ENCODE measurements at places on chromosomes 3 and 15.

DNA sequence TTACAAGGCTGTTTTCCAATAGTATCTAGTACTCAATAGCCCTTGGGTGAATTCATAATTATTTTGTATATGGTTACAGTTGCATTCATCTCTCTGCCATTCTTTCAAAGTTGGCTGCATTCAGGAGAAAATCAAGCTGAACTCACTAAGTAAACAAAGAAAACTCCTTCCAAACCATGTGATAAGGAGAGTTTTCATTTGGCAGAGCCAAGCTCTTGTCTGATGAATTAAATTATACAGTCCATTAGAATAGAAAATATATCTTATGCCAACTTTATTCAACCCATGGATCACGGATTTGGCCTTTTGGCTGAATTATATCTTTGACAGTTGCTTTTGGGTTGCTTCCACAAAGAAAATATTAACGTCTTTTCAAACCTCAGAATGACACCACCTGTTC is 272.3 kb upstream of the ROBO1 start:
- DNase-seq = no peak

DNA sequence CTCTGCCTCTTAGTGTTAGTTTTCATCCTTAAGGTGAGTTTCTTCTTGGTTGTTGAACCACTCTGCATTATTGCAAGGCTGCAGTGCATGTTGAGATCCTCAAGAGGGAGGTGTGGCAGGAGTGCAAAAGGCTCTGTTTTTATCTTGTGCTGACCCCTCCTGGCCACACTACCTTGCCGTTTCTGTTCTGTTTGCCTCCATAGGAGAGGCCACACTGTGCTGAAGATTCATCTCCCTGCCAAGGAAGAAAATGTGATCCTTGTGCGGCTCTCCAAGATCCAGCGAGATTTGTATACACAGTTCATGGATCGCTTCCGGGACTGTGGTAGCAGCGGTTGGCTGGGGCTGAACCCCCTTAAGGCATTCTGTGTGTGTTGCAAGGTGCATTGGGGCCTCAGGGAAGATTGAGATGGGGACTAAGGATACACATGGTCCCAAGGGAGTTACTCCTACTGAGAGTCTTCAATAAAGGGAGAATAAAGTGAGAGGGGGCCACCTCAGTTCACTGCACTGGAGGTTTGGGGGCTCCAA is 33.0 kb upstream of the TEX264 start:
- DNase-seq = peak; percentile 4

GRCh38 chr3:27721717-27722564 is at the start of gene EOMES:
Gene EOMES (minus strand): TSS chr3:27722323. CDS start chr3:27722294, 29 bp downstream.
- DNase-seq = no peak

GRCh38 chr3:128933922-128934253 is 54.5 kb downstream of the ACAD9 start:
- no peak for DNase-seq

DNA sequence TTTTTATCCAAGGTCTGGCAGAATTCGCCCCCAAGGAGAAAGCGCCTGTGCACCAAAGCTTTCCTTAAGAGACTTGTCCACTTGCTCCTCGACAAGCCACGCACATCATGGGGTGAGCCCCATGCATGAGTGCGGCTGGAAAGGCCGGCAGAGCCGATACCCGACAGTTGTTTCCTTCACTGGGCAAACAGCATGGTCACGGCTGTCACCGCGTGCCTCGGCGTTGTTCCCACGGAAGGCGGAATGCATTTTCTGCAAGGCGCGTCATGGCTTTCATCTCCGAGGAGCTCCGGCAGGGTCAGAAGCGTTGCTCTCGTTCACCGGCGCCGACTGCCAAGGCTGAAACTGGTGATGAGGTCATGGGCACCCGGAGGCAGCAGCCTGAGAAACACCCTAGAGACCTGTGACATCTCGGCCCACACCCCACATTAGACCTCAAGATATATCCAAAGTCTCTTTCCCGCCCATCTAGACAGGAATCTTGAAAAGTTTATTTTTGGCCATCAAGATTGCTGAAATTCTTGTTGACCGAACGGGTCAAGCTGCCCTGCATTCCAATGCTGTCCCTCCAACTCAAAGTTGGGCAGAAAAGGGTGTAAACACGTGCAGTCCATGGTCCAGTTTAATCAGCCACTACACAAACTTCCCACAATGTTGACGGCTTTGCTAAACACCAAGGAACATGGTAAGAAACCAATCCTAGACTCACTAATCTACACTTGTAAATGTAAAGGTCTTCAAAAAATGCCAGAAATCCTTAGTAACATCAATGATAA is 604 bp upstream of the TJP1 start:
- peak; percentile 70 for DNase-seq

DNA sequence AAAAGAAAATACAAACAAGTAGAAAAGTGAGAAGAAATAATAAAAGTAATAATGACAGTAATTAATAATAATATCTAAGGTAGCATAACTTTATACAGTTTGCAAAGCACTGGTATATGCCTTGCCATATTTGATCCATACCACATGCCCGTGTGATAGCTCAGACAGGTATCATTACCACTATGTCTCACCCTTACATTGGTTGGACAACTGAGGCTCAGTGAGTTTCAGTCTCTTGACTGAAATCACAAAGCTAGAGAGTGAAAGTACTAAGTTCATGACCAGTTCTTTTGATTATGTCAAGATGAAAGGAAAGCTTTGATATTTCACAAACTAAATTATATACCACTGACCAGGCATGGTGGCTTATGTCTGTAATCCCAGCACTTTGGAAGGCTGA is 408.9 kb downstream of the GAP43 start:
- no peak for DNase-seq

- DNase-seq = no peak
Observed at GRCh38 chr3:111745786-111746185, 113.3 kb upstream of the PHLDB2 start.

DNA sequence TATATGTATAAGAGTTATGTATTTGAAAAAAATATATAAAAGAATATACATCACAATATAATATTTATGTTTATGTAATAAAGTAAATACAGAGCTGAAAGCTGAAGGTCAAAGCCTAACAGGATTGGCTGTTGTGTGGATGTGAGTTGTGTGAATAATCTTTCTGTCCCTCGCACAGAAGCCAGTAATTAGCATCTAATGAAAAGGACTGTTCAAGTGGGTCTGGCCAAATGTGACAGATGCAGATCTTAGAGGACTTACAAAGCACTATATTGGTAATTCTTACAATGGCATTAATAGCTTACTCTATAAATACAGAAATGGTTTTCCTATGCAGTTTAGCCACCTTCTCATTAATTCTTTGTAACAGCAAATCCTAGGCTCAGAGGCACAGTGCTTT is 2.4 kb downstream of the MKRN3 start:
- peak; percentile 90 for DNase-seq

DNA sequence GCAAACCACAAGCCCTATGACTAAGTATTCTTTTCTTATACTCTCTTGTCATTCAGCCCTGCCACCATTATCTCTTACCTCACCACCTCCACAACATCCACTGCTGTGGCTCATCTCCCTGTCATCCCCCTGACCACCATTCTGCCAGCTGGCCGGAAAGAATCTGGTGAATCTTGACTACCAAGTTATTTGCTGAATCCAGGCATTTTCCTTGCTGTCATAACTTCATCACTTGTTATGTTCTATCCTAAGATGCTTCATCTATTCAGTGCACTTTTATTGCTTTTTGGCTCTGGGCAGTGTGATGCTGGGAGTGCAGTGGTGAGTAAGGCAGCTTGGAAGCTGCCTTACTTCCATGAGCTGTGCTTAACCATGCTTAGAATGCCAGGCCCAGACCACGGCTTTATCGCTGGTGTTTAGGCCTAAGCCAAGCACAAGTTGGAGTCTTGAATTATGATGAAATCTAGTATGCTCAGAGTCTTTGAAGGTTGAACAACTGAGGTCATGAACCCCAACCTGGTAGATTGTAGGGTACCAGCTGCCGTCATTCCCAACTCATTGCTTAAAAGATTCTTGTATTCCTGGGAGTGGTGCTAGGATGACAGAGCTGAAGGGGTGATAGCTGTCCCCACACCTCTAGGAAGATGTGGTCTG is 27.0 kb upstream of the APH1B start:
- no peak for DNase-seq

GRCh38 chr3:130383424-130383823 is 38.0 kb downstream of the COL6A5 start:
- no peak for DNase-seq

DNA sequence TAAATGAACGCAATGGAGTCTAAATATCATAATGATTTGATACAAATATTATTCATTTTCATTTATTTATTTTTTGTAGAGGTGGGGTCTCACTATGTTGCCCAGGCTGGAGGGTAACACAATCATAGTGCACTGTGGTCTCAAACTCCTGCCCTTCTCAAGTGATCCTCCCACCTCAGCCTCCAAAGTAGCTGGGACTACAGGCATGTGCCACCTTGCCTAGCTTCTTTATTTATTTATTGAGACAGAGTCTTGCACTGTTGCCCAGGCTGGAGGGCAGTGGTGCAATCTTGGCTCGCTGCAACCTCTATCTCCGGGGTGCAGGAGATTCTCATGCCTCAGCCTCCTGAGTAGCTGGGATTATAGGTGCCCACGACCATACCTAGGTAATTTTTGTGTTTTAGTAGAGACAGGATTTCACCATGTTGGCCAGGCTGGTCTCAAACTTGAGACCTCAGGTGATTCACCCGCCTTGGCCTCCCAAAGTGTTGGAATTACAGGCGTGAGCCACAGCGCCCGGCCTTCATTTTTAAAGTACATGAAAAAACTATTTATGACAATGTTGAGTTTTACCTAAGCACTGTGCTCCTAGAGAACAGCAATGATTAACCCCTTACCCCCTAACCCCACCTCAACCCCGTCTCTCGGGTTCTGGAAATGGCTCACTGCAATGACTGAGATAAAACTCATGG is 4.0 kb upstream of the AEN start:
- no peak for DNase-seq

- no peak for DNase-seq
Observed at GRCh38 chr15:85474700-85475316, 94.4 kb downstream of the AKAP13 start.

DNA sequence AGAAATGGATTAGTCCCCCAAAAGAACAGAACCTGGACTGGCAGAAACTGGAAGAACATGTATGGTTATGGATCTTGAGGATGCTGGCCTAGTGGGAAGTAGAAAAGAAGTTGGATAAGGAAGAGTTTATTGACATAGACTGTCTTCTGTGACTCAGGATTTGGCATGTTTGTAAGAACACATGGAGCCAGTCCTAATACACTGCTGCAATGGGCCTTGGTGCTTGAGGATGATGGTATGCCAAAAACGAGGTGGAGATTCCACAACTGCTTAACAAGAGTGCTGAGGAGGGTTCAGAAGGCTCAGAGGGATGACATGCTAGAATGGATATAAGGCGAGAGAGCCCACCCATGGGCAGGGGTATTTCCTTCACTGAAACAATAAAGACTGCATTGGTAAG is 22.4 kb downstream of the LZTFL1 start:
- DNase-seq = no peak

DNA sequence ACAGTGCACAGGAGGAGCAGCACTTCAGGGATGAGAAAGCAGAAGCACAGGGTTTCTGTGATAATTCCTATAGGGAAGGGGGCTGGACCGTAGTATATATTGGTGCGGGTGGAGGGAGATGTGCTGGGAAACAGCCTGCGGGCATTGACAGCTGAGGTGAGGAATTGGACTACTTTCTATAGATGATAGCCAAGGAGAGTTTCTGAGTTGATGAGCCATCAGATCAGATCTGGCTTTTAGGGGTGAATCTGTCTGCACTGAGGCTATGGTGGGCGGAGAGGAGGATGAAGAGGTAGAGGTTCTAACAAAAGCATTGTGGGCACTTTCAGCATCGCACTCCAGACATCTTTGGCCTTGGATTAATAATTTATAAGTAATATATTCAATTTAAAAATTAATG is 33.1 kb downstream of the SELENOT start:
- no peak for DNase-seq

- no peak for DNase-seq
Observed at GRCh38 chr3:127646501-127647046, 17.6 kb downstream of the PODXL2 start.

- DNase-seq = no peak
Observed at GRCh38 chr3:111311126-111311525, 230.9 kb upstream of the CD96 start.

- no peak for DNase-seq
Observed at GRCh38 chr3:180870008-180870699, 42.3 kb upstream of the FXR1 start.

- no peak for DNase-seq
Observed at GRCh38 chr3:32334675-32335074, 57.0 kb upstream of the CMTM7 start.

DNA sequence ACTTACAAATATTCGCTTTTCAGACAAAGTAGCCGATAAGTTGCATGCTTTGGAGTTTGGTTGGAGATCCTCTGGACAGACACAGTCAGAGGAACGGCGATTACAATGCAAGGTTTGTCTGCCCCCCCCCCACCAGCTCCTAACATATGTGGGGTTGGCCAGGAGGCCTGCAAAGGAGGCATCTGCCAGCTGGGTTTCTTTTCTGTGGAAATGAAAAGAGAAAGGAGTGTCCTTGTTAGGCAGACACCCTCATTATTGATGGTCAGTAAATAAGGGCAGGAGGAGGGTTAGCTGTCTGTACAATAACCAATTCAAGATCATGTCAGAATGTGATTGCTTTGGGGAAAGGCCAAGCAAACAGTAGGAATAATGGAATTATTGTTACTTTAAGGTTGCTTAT is 49.1 kb downstream of the TLNRD1 start:
- DNase-seq = peak; percentile 94
